Stimulated activated CD8-positive, alpha-beta memory T cell treated with anti-CD3 and anti-CD28 coated beads, Interleukin-2, amount 100 ng/mL, for 48 hours (primary cell): ENCODE measurements at places on chromosomes 1 and 21.

GRCh38 chr1:228190182-228190581 is 17.7 kb upstream of the OBSCN start:
- DNase-seq: no peak

- no peak for DNase-seq
Observed at GRCh38 chr1:109821831-109822745, 58.4 kb upstream of the EPS8L3 start.

GRCh38 chr1:230211436-230212145 is 144.6 kb downstream of the GALNT2 start:
- no peak for DNase-seq

- no peak for DNase-seq
Observed at GRCh38 chr1:210260096-210260495, 27.5 kb downstream of the SERTAD4 start.

- no peak for DNase-seq
Observed at GRCh38 chr21:20404915-20405314, 593.3 kb upstream of the NCAM2 start.

GRCh38 chr1:209158851-209159250 is 424.7 kb upstream of the CAMK1G start:
- no peak for DNase-seq

DNA sequence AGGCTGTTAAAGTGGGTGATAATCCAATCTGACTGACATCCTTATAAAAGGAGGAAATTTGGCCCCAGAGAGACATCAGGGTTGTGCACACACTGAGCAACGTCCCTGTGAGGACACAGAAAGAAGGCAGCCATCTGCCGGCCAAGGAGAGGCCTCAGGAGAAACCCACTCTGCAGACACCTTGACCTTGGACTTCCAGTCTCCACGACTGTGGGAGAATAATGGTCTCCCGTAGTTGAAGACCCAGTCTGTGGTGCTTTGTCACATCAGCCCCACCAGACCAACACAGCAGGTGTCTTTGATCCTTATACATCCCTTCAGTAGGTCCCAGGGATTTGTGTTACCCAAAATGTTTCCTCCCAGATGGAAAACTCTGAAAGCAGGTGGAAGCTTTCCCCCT is 4.2 kb upstream of the DNAJC28 start:
- DNase-seq: no peak

DNA sequence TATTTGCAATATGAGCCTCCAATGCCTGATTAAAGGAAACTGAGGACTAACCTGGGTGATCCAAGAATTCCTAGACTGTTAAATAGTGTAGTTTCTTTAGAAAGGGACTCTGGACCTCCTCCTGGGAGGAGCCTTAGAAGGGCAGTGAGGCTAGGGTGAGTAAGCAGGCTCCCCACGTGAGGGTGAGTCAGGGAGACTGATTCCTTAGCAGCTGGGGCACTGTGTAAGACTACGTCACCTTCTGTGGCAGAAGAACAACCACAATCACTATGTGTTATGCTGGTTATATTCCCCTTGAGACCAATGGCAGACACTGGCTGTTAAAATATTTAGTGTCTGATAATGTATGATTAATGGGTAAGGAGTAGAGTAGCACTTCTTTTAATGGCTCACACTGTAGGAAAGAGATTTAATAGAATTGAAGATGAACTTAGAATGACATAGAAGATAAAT is 53.3 kb upstream of the SYT14 start:
- DNase-seq: peak; percentile 8

- DNase-seq: no peak
Observed at GRCh38 chr1:228062812-228063211, 19.7 kb upstream of the ARF1 start.

DNA sequence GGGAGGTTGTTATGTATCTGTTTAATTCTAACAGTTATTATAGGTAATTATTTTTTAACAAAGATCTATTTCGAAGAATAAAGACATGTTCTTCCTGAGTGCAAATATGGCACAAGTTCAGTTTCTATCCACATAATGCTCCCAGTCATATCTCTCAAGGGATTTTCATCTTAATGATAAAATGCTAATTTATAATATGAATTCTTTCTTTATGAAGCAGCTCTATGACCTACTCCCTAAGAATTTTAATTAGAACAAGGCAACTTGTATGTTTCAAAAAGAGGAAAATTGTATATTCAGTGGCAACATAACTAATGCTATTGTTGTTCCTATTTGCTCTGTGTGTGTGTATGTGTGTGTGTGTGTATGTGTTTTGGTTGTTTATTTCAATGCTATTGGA is 1222.1 kb upstream of the NCAM2 start:
- DNase-seq: no peak

DNA sequence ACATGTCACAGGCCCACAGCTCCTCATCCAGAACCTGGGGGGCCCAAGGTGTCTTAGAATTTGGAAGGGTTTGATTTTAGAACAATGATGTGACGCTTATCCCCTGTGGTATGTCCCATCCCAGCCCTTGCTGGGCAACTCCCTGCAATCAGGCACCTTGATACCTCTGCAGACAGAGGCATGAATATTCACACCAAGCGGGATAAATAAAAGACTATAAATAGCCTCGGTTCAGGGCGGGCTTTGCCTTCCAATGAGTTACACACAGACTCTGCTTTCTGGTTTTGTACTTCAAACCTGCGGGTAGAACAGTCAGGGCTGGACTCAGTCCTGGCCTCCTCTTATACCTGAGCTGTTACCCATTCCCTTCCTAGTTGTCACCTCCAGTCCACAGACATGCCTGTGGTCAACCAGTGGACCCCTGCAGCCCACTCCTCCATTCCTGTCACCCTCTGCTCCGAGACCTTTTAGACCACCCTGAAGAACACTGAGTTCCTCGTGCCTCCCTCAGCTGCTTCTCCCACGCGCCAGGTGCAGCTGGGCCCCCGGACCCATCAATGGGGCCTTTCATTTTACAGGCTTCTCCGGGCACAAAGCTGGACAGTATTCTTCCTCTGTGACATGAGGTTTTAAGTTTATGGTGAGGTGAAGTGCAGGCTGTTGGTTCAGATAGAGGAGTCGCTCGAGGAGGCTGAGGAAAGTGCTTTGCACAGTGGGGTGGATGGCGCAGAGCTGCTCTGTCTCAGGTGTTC is 120.1 kb upstream of the TNR start:
- no peak for DNase-seq

DNA sequence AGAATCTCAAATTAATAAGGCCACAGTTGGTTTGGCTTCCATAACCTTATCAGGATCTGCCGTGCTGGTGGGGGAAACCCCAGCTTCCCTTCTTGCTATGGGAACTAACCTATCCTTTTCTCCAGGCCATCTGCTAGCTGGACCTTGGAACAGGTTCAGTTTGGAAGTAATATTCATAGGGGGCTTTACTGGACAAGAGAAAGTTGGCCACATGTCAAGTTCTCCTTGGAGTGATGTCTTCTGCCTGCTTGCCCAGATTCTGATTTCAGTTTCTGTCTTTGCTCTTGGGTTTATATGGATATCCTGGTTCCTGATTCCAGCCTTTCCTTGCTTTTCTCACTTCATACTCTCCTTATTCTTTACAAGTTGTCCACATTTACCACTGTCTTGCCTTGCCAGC is 279.6 kb downstream of the ASTN1 start:
- DNase-seq: no peak

GRCh38 chr21:45155910-45156309 is 81.5 kb downstream of the ADARB1 start:
- DNase-seq: no peak

DNA sequence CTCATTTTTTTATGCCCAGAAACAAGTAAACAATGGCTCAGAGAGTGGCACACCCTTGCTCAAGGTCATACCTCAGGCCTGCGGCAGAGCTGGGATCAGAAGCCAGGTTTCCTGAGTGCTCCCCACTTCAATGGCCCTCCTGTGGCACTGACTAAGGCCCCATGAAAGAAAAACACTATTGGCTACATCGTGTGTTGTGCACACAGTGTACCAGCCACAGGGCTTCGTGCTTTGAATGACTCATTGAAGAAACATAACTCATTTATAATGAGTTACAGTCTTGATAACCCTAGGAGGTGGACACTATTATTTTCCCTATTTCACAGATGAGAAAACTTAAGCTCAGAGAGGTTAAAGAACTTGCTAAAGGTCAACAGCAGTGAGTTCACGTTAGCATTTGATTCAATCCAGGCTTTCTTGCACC is 91.2 kb downstream of the TRABD2B start:
- DNase-seq: no peak

- DNase-seq: no peak
Observed at GRCh38 chr1:119782631-119783325, 14.1 kb upstream of the HMGCS2 start.

- no peak for DNase-seq
Observed at GRCh38 chr1:182213163-182213562, 151.7 kb upstream of the ZNF648 start.

DNA sequence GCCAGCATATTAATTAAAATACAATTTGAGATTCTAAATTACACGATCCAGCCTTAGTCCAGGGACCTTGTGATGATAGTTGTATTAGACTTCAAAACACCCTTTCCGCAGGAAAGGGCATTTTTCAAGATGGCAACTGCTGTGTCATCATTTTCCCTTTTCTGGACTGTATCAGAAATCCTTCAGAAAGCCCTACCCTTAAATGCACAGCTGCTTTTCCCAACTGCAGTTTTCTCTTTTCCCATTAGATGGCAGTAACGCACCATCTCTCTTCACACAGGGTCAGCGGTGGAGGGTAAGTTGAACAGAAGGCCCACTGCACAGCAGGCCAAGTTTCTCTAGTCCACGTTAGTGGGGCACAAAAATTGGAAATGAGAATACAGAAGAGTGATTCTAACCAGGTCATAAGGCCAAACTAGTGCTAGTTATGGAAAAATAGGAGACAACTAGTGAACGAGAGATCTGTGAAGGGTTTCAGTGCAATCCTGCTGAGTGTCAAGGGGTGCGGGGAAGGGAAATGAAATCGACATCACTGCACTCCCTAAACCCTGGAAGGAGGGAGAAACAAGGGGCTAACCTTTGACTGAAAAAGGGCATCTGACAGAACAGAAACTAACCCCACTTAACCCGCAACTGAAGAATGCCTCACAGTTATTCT is 22.1 kb upstream of the TDRD10 start:
- no peak for DNase-seq

- no peak for DNase-seq
Observed at GRCh38 chr1:231817801-231818200, 191.2 kb downstream of the DISC1 start.

DNA sequence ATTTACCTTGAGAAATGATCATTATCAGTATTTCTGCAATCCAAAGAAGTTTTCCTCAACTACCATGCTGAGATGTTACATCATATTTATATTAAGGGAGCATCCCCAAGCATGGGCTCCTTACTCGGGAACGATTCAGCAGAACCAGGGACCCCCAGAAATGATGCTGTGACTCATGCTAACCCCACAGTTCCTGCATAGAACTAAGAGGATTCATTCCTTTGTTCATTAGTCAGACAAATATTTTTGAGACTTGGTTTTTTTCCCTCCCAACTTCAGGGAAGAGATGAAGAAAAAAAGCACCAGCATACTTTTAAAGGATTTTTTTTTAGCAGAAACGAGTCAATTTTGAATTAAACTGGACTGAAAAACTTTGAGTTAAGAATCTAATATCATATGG is 49.2 kb upstream of the COL24A1 start:
- DNase-seq: no peak

DNA sequence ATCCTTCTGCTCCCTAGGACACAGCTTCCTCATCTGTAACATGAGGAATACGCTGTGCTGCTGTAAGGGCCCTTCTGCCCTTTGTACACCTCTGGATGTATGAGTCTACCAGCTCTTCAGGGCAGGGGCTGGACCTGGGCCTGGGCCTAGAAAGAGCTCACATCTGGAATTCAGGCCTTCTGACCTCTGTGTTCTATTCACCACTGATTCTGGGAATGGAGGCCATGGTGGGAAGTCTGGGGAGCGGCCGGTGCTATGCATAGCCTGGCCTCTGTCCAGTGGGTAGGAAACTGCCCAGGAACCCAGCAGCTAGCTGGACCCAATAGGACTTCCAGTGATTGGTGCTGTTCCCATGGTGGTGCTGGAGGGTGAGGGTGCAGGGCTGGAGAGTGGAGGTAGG is 11.0 kb upstream of the GPR61 start:
- DNase-seq: no peak

DNA sequence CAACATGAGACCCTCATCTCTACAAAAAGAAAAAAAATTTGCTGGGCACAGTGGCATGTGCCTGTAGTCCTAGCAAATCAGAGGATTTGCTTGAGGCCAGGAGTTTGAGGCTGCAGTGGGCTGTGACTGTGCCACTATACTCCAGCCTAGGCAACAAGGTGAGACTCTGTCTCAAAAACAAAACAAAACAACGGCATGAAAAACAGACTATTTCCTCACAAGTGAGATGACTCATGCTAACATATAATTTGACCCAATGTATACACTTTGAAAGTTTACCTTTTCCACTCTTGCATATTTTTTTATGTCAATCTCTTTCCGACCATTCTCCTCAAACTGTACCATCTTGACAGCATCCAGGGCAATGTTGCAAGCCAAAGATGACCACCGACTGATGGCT is 17.5 kb downstream of the CCT3 start:
- no peak for DNase-seq

GRCh38 chr1:75745276-75745675 is 20.8 kb downstream of the ACADM start:
- no peak for DNase-seq

DNA sequence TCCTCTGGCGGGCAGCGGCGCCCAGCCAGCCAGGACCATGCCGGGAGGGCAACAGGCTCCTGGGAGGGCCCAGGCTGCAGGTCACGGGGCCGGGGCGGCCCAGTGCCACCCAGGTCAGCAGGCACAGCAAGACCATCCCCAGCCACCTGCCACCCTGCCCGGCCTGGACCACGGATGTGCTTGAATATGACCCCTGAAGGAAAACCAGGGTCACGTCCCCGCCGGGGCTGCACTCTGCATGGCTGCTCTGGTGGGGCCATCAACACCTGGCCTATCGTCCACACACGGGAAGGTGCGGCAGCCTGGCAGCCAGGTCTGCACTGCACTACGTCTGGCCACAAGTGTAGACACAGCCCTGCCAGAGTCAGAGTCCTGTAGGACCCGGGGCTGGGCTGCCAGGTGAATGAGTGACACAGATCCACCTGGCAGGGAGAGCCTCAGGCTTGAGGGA is 6.9 kb downstream of the WNT9A start:
- DNase-seq: no peak
